ENCODE measurements at places on chromosomes 2 and 18.

GRCh38 chr2:200695191-200695590 is 109.4 kb downstream of the AOX1 start:
- no peak for DNase-seq

DNA sequence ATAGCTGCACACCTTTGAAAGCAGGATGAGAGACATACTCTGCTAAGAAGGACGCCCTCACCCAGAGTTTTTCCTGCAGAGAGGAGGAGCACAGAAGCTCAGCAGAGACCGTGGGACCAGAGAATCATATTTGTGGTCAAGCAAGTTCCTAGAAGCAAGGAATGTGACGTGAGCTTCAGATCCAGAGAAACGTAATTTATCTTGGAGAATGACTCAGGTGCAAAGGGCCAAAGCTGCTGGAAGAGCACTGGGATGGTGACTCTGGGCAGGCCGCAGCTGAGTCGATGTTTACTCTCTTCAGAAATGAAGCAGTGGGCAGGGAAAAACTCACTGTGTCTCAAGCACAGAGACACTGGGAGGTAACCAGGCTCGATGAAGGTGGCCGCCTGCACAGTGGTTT is 50.1 kb upstream of the IGFBP2 start:
- DNase-seq, result no peak

DNA sequence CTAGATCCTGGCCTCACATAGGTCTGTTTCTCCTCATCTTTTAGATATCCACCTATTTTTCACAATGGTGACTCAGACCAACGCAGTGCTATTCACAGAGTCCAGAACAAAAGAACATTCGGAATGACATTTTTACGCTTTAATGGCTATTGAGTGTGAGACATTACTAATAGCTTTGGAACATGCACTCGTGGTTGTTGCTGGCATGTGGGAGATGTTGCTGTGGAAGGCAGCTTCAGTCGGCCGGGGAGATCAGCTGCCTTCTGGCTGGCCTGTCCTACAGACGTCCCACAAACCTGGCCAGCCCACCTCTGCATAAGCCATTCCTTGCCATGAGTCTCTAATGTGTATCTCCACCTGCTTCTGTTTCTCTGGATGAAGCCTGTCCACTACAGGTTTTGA is 3.4 kb downstream of the MBP start:
- no peak for DNase-seq

- DNase-seq, result no peak
Observed at GRCh38 chr2:237511433-237511832, 24.4 kb downstream of the MLPH start.

GRCh38 chr18:77150588-77150987 is 18.0 kb upstream of the MBP start:
- no peak for DNase-seq

DNA sequence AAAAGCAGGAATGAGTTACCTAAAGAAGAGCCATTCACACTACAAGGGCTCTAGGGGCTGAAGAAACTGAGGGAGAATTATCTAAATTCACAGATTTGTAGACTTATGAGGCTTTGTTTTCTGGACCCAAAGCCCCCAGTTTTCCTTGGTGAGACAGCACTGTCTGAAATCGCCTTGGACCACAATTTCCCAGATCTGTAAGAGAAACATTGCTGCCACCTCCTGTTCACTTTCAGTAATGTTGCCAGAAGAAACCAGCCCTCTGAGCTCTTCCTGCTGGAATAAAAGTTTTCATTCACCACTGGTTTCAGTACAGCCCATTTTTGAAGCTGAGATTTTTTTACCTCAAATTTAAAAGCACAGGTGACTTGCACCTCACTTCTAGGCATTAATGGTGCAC is 169.2 kb downstream of the CDH20 start:
- peak; percentile 6 for DNase-seq

- DNase-seq, result no peak
Observed at GRCh38 chr2:3301001-3301400, 76.6 kb downstream of the EIPR1 start.

DNA sequence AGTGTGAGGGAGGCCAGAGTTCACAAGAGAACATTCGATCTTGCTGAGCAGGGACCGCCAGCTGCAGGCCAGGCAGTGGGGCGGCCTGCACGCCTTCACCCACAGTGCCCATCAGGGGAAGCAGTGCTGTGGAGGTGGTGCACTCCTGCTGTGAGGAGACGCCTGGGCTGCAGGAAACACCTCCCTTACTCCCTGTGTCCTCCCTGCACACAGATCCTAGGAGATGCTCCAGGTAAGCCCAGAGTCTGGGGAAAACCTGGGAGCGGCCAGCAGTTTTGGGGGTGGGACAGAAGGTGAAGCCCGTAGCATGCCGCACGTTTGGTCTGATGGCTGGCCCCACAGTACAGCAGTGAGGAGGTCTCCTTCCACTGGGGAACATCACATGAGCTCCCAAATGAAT is 180.8 kb upstream of the RAB6C start:
- DNase-seq, result no peak

GRCh38 chr2:166060191-166060590 is 67.6 kb downstream of the SCN1A start:
- DNase-seq, result no peak

DNA sequence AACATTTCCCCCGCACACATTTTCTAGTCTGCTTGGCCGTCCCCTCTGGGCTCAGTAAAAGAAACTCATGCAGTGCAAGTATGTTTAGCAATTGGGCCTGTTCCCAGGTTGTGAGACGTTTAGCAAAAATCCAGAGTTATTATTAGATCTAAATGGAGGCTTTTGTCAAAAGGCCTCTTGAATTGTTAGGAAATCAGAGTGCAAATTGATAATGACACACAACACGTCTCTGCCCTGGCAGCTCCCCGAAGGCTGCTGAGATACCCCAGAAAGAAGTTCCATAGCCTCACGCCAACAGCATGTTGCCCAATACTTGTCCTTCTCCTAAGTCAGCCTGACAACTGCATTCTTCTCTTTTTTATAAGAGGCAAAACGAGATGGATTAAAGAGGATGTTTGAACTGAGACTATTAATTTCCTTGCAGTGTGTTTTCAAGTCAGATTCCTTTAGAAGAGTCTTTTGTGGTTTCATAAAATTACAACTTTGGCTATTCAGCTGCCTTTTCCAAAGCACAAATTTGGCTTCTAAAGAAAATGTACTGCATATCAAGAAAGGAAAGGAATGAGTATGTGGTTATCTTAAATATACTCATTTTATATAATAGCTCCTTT is 202.2 kb downstream of the TRIB2 start:
- no peak for DNase-seq

DNA sequence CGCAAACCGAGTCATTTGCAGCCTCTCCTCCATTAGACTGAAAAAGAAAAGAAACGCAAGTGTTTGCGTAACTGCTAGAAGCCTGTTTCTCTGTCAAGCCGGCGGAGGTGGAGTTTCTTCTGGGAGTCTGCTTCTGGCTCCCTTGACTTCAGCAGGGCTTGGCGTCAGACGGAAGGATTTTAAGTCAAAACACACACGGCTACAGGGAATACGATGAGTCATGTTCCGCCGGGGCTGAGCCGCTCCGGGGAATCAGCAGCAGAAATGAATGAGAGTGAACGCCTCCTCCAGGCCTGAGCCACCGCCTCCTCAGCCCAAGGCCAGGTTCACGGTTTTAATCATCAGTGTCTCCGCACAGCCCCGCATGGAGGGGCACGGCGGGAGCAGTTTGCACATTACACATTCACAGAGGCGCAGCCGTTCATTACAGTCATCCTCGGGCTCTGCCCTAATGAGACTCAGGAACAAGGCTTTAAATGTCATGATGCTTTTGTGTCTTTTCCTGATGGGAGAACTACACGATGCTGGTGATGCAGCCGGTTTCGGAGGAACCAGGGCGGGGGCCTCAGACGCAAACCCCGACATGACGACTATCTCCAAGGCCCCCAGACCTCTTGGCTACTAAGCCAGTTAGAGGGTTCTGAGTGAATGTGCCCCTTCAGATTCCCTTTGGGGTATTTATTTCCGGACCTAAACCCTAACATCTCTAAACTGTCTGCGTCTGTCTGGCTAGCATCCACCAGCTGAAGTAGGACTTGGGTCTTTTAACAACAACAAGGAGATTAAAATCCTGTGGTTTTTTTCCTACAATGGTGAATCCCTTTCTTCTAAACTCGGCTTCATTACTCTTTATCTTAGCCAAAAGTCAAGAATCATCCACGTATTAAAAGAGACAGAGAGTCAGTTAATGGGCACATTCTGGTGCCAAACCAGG is 11.1 kb upstream of the SCG2 start:
- no peak for DNase-seq

- no peak for DNase-seq
Observed at GRCh38 chr2:232038881-232039485, 77.5 kb downstream of the DIS3L2 start.

DNA sequence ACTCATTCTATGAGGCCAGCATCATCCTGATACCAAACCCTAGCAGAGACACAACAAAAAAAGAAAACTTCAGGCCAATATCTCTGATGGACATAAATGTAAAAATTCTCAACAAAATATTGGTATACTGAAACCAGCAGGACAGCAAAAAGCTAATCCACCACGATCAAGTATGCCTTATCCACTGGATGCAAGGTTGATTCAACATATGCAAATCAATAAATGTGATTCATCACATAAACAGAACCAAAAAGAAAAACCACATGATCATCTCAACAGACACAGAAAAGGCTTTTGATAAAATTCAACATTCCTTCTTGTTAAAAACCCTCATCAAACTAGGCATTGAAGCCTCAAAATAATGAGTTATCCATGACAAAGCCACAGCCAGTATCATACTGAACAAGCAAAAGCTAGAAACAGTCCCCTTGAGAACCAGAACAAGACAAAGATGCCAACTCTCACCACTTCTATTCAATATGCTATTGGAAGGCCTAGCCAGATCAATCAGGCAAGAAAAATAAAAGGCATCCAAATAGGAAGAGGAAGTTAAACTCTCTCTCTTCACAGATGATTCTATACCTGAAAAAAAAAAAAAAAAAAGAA is 45.3 kb downstream of the RTTN start:
- DNase-seq, result no peak

DNA sequence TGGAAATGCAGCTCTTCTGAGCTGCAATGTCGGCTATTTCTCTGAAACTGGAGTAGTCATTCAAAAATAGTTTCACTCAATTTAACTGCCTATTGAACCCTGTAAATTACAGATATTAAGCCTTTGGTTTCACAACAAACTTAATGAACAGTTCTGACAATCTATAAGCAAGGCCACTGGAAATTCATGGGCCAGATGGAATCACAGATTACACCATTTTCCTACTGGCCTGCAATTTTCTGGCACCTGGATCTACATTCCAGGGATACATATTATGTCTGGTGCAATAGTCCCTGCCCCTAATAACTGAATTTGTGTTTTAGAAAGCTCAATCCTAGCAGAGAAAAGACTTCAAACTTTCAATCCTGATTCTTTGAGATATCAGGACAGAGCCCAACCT is 551.7 kb downstream of the RNF144A start:
- no peak for DNase-seq

- no peak for DNase-seq
Observed at GRCh38 chr18:74579496-74580065, 18.1 kb upstream of the ZNF407 start.

GRCh38 chr2:228747483-228747882 is 523.6 kb downstream of the PID1 start:
- no peak for DNase-seq

GRCh38 chr2:44706681-44707553 is 234.6 kb upstream of the SIX3 start:
- no peak for DNase-seq

GRCh38 chr2:102520009-102520408 is 47.0 kb downstream of the SLC9A4 start:
- DNase-seq, result no peak

GRCh38 chr2:160621748-160622147 is 128.1 kb upstream of the RBMS1 start:
- no peak for DNase-seq

- no peak for DNase-seq
Observed at GRCh38 chr2:119276864-119277263, 53.2 kb downstream of the STEAP3 start.

DNA sequence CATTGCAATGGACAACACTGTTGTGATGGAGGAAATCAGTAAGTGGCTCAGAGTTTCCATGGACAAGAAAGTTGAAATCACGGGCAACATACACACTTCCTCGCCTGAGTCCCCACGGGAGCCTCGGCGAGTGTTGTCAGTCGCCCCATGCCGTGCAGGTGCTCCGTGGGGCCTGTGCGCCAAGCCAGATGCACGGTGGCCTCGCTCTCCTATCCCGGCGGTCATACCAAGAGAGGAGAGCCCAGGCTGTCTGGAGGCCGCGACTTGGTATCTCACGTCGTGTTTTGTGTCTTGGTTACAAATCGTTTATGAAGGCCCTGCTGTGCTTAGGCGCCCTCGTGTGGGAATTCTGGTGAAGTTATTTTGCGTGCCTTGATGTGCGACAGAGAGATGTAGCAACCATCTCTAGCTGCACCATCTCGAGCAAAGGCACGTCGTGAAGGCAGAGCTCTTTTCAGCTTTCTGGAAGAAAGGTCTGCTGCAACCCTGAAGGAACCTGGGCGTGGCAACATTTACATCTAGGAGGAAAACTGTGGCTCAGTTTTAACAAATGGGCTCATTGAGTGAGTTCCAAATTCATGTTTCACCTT is 21.8 kb downstream of the ATG4B start:
- no peak for DNase-seq

DNA sequence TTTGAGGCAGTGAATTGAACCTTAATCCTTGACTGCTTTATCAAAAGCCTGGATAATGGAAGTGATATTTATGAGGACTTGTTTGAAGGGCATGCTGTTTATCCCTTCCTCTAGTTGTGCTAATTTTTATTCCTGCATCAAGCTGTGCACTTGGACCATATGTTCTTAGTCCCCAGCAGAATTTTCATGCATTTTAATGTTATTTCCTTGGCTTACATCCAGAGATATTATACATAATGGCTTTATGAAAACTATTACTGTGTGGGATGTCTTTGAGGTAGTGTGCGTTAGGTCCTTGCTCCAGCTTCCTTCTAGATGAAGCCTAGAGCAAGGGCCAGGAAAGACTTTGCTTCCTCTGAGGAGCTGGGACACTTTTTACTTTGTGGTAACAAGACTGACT is 378.4 kb downstream of the LPIN1 start:
- no peak for DNase-seq

- no peak for DNase-seq
Observed at GRCh38 chr2:100000915-100001707, 141.3 kb downstream of the AFF3 start.

GRCh38 chr2:233779722-233780121 is 1.6 kb downstream of the MROH2A start:
- no peak for DNase-seq

DNA sequence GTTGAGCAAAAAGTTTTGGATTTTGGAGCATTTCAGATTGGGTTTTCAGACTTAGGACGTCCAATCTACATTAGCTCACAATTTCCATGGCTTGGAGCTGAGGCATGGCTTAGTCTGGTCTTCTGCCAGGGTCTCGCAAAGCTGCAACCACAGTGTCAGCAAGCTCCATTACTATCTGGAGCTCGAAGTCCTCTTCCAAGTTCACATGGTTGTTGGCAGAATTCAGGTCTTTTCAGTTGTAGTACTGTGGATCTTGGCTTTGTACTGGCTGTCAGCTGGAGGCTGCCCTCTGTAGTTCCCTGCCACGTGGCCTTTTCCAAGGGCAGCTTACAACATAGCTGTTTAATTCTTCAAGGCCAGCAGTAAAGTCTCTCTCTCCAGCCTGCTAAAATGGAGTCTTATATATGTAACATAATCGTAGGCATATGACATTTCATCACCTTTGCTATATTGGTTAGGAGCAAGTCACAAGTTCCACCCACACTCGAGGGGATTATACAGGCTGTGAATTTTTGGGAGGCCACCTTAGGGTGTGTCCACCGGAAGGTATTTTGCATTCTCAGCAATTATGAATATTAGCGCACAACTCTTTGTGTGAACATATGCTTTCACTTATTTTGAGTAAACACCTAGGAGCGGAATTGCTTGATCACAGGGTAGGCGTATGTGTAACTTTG is 41.5 kb upstream of the EPC2 start:
- DNase-seq, result no peak

Measured in stimulated activated naive B cell treated with anti-CD40 and anti-IgM and Interleukin-4, amounts not matched to agents 10 μg/mL and 1 μg/mL and 100 μg/mL, for 72 hours (primary cell).